Left ventricle myocardium superior (tissue), 1 donor: ENCODE measurements at places on chromosomes 1 and 21. TPM values are rescaled to one million over a fixed set of nuclear protein-coding genes. Genes with fewer than 3 reads are reported as not detected.

Gene SETSIP
- total RNA-seq: not detected

Gene ECM1
- 14.0 TPM for total RNA-seq

Gene KANK4
- total RNA-seq: 0.25 TPM

Gene UBE2U
- total RNA-seq: 1.2 TPM

Gene SLC16A4
- total RNA-seq: 2.1 TPM

Gene RGS1
- 0.59 TPM for total RNA-seq
